ENCODE measurements at places on chromosomes 5 and 9.

DNA sequence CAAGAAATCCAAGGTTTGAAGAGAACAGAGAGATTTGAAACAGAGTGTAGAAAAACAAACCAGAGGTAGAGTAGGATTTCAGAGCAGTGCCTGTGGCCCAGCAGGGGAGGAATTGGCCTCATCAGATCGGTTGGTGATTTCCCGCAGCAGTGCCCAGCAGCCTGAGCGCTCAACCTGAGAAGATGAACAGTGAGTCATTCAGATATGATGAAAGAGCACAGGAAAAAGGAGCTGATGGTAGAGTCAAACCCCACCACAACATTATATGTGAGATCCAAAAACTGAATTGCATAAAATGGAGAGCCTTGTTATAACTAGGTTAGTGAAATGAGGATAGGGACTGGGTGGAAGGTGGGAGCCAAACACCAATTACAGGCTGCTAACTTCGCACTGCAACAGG, 248.9 kb downstream of the PIK3R1 start:
- no peak for DNase-seq

- no peak for DNase-seq
Observed at GRCh38 chr9:133606708-133607025, 2.5 kb downstream of the FAM163B start.

DNA sequence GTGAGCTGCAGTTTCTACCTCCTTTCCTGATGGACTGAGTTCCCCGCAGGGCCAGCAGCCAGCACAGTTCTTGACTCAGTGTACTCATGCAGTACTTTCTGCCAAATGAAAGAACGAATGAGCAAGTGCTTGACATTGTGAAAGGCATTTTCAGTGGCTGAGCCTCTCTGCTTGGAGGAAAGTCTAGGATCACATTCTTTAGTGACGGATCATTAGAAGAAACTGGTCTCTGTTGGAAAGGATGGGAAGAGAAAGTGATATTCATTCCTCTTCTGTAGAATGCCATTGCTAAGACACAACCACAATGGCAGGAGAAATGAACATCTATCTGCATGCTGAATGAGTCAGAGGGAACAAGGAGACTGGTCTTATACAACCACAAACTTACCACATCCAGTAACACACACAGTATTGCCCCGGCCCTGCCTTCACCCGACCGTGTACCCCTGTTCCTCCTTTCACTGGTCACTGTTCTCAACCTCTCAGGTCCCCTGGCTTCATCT, 206.9 kb downstream of the CRB2 start:
- no peak for DNase-seq

GRCh38 chr9:133060417-133060841, 1.4 kb upstream of the CEL start:
- no peak for DNase-seq

GRCh38 chr5:3490957-3491507, 104.6 kb upstream of the IRX1 start:
- DNase-seq = no peak

GRCh38 chr5:101435768-101436167, 532.7 kb upstream of the ST8SIA4 start:
- no peak for DNase-seq

GRCh38 chr9:14179449-14179848, 134.5 kb downstream of the NFIB start:
- no peak for DNase-seq

DNA sequence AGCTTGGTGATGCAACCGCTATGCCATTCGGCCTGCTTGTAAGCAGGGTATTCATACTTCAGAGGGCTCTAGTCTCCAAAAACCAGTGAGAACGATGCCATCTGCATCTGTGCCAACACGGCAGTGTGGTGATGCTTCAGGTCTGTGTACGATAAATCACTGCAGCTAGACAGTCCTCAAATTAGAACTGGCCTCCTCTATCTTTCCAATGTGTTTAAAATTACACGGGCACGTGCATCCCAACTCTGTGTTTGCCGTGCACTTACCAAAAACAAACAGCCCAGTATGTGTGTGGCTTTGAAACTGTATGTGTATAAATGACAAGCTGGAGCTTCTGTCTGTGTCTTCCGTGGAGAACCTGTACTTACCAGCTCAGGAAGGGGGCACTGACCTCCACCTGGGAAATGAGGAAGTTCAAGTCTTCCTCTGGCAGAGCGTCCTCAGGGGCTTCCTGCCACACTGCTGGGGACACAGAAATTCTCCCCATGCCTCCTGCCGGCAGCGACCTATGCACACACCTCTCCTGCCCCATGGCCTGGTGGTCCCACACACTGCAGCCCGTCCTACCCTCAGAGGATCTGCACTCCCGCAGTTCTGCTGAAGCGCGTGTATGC, 12.3 kb downstream of the MED10 start:
- no peak for DNase-seq

GRCh38 chr9:99360026-99360425, 137.9 kb downstream of the SEC61B start:
- DNase-seq = no peak

DNA sequence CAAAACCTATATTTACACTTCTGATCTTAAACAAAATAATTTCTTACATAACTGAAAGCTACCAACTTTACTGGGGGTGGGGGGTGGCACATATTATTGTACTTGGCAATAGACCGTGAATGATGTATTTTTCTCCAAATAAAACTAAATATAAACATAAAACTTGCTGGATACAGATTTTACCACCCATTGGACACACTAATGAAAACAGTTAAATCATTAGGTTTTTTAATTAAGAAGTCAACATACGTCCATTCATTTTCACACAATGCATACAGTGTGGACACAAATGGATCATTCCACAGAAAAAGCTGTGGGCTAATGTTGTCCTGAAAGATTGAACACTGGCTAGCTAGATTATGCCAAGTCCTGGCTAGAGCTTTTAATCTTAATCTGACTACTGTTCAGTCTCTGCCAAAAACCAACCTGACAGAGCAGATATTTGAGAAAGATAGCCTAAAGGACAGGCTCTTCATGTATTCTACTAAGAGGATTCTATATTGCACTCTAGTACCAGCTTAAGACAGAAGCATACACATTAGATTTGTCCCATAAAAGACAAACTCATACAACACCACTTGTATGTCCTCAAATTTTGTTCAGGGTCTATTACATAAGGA, 118.1 kb downstream of the SIL1 start:
- DNase-seq = no peak

DNA sequence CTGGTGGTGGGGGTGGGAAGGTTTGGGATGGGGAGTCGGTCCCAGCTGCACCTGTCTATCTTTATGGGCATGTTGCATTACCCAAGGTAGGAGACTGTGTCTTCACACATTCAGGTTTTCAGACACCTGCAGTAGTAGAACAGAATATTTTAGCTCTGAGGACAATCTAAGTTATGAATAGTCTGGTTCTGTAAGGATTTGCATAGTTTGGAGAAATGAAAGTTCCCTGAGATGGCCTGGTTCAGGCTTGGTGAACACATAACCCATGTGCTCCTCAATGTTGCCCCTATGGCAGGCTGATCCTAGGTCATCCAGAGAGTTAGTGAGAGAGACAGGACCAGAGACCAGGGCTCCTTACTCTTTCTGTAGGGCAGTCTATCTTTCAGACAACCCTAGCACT, 20.7 kb downstream of the TNFSF8 start:
- DNase-seq = no peak

DNA sequence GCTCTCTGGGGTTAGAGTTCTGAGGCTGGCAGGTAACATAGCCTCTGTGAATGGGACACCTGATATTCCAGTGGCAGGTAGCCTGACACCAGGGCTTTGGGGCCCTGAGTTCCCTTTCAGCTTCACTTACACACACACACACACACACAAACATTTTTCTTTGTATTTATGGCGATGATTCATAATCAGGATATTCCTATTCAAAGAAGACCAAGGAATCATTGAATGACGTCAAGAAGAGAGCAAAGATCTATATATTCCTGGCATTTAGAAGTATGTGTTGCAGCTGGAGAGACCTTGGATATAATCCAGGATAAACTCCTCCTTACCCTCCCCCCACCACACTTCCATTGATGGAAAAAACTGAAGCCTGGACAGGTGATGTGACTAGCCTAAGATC, 7.9 kb upstream of the ENTREP1 start:
- no peak for DNase-seq

DNA sequence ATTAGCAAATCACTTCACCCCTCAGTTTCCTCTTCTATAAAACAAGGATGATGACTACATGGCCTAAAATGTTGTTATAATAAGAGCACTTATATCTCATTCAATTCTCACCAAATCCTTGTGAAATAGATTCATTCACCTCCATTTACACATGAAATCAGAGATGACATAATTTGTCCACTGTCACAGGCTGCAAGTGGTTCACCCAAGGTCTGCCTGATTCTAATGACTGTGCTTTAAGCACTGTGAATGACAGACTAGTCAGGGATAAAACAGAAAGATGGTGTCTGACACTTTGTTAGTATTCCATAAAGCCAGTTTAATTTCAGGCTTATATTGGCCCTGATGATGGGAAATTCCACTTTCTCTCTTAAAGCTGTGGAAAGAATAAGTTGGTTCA, 209.5 kb downstream of the MAPKAP1 start:
- DNase-seq = no peak

- DNase-seq = no peak
Observed at GRCh38 chr5:140563596-140563995, 802 bp downstream of the APBB3 start.

GRCh38 chr9:105359892-105360291, 87.9 kb upstream of the FSD1L start:
- DNase-seq = no peak

DNA sequence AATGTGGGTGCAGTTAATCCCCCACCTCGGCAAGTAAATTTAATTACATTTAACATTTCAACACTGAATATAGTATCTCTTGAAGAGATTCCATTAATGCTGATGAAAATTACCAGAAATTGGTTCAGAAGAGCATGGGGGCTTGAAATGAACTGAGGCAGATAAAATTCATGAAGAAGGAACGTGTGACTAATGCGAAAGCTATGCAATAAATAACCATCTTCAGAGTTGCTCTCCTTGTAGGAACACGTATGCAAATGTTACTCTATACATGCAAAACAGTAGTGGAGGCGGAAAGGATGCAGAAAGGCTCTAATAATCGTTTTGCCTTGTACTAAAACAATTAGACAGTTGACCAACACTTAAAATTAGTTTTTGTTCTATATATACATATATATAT, 320.2 kb downstream of the CTNND2 start:
- no peak for DNase-seq

GRCh38 chr9:128787659-128788058, 606 bp downstream of the TBC1D13 start:
- no peak for DNase-seq

DNA sequence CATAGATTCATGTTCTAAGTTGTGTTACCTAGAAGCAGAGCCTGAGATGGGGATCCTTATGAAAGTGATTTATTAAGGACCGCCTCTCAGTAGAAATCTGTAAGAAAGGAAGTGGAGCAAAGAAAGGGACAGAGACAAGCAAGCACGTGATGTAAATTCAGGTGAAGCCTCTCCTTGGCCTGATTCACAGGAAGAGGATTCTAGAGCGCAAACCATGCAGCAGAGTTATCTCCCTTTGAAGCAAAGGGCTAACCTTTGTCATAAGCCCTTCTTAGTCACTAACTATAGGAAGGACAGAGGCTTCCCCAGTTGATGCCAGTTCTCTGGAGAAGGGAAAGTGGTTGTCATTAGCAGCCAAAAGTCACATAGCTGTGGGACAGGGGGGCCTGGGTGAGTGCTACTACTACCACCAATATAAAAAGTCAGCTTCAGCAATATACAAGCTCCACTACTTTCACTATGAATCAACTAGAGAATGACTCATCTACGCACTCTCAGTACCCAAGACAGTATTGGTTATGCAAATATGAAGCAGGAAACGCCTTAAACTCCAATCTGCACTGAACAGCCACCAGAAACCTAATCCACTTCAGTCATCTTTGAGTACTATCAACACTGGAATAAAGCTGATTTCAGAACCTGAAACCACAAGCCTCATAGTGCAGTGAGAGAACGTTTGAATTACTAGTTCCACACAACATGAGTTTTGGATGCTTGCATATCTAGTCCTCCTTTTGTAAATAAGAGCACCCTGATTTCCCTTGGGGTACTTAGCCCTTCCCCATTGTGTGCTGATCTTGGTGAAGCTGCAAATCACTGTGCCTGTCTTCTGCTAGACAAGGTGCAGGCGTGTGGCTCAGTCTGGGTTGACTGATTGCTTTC, 162.7 kb downstream of the ZNF608 start:
- DNase-seq = no peak

GRCh38 chr5:53024535-53024934, 35.4 kb downstream of the ITGA2 start:
- DNase-seq = no peak

GRCh38 chr5:78512435-78512834, 136.1 kb downstream of the LHFPL2 start:
- DNase-seq = no peak

DNA sequence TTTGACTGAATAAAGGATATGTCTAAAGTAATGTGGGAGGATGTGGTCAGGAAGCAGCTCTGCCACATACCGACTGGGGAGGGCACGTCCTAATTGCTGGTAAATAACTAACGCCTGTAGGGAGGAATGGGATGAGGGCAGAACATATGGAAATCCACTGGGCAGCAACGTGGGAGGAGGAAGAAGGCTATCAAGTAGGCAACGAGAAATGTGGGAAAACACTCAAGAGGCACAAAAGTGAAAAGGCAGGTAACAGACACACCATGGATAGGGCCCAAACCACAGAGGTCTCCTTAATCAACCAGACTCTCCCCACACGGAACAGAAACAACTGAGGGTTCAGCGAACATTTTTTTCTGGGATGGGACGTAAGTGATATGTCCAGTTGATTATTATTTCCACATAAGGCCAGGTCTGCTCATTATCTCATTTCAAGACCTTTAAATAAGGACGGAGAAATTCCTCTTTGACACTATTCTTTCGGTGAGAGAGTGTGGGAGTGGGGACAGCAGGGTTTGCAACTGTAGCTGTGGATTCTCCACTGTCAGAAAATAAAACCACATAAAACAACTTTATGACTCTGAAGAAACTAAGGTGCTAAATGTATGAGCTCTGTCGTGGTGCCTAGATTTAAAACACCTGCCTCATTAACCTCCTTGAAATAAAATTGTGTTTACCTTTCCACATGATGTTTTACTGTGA, 17.0 kb downstream of the IARS1 start:
- no peak for DNase-seq

- no peak for DNase-seq
Observed at GRCh38 chr9:5375091-5375490, 35.4 kb upstream of the RLN1 start.

- DNase-seq = no peak
Observed at GRCh38 chr9:38127271-38127839, 58.3 kb upstream of the SHB start.

- no peak for DNase-seq
Observed at GRCh38 chr9:33189331-33189791, 22.2 kb upstream of the B4GALT1 start.

- no peak for DNase-seq
Observed at GRCh38 chr5:375336-375920, 53.9 kb downstream of the AHRR start.

- DNase-seq = no peak
Observed at GRCh38 chr5:133277744-133278143, 225.9 kb downstream of the HSPA4 start.
